ENCODE measurements at places on chromosomes 3 and 15. TPM values are rescaled to one million over a fixed set of nuclear protein-coding genes. Genes with fewer than 3 reads are reported as not detected.

DNA sequence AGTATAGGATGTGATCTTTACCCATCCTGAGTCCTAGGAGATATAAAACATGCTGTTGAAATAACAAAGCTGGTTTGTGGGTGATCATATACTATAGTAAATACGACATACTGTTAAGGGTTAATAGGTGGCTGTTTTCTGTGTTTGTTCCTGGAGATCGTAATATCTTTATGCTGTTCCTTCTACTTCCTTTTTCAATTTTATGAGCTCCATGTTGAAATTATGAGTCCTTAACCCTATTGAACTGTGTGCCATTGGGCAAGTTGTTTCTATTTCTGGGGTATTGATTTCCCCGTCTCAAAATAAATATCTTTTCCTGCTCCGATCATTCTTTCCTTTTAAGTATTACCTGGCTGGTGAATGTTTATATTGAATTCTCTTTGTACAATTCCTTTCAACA is 115.1 kb downstream of the LPP start:
- no peaks in the 10 kb centered on the region for H3K27me3 ChIP-seq
- H3K27ac ChIP-seq, result peak overlapping the region; percentile 87
- H3K4me1 ChIP-seq, result no peaks in the 10 kb centered on the region
- no peak overlapping the region for H3K4me3 ChIP-seq
- no peak for DNase-seq

- no peaks in the 10 kb centered on the region for H3K27me3 ChIP-seq
- no peaks in the 10 kb centered on the region for H3K36me3 ChIP-seq
- no peak overlapping the region for H3K4me3 ChIP-seq
- no peaks in the 10 kb centered on the region for H3K4me1 ChIP-seq
- DNase-seq, result no peak
These were observed 12.3 kb downstream of the ABTB1 start for GRCh38 chr3:127684871-127685707.

DNA sequence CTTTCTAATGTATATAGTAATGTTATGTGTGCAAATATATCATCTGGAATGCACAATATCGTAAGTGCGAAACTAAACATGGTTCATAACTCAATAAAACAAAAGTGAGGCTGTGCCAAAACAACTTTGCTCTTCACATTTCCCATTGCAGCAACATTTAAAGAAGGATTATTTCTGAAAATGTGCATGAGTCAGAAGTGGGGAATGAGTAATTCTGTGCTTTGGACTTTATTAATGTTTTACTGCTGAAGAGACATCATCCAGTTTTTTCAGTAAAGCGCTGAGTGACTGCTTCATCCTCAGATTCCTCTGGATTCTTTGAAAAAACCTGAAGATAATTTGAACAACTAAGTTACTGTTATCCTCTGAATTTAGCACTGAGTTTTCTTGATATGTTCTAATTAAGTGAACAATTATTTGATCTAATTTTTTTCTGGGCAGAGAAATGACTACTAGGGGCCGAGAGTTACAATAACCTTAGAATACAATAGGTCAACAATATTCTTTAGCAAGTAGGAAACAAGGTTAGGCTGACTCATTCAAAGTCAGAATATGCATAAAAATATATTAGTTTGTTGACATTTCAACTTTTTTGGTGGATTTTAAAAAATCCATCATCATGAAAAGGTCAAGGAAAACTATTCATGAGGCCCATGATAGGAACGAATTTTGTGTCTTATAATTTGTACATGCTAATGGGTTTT is 20.0 kb upstream of the PLCL2 start:
- no peak overlapping the region for H3K27ac ChIP-seq
- H3K36me3 ChIP-seq, result no peaks in the 10 kb centered on the region
- no peak overlapping the region for H3K4me3 ChIP-seq
- DNase-seq, result no peak
- H3K4me1 ChIP-seq, result no peaks in the 10 kb centered on the region

- no peak for DNase-seq
- no peaks in the 10 kb centered on the region for H3K27me3 ChIP-seq
- no peak overlapping the region for H3K27ac ChIP-seq
- no peaks in the 10 kb centered on the region for H3K36me3 ChIP-seq
- no peak overlapping the region for H3K4me3 ChIP-seq
- H3K4me1 ChIP-seq, result no peaks in the 10 kb centered on the region
These were observed 27.7 kb upstream of the VPS33B start for GRCh38 chr15:91050128-91050455.

- H3K4me1 ChIP-seq, result no peaks in the 10 kb centered on the region
- H3K4me3 ChIP-seq, result no peak overlapping the region
- no peaks in the 10 kb centered on the region for H3K27me3 ChIP-seq
- peaks cover 69% of the 10 kb centered on the region for H3K36me3 ChIP-seq
- H3K27ac ChIP-seq, result no peak overlapping the region
These were observed 41.8 kb downstream of the AQR start for GRCh38 chr15:34927726-34928125.

DNA sequence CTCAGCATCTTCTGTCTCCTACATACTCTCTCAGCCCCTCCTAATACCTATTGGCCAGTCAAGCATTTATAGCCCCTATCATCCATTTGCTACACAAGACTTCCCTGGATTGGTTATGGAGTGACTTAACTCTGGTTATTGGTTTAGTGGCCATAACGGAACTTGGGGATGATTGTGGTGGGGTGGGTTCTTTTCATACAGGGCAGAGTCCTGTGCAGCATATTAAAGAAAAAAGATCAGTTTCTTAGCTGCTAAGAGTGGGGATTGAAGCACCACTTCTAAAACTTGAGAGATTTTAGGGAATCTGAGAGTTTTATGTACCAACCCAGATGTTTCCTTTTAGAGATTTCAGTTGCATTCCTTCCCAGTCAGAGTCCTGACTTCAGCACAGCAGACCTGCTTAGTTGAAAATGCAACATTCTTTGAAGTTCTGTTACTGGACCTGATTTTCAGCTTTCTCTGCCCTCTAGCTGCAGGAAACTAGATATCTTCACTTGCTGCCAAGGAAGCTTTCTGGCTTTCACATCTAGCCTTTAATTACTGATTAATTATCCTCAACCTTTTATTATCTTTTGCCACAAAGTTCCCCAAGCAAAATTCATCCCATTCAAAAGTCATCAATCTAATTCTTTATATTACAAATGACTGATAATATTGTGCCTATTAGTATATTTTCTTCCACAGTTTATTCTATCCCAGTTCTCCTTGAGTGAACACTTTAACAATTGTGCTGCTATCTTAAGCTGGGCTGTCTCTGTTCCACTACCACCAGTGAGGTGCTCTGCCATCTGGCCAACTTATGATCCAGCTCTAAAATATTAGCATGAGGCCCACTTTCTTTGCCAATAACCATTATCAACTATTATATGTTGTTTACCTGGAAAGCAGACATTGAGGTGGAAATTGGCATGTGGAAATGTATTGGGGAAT is 906.0 kb upstream of the ALCAM start:
- H3K27me3 ChIP-seq, result no peaks in the 10 kb centered on the region
- no peak for DNase-seq
- no peak overlapping the region for H3K27ac ChIP-seq
- no peak overlapping the region for H3K4me3 ChIP-seq
- H3K4me1 ChIP-seq, result no peaks in the 10 kb centered on the region
- H3K36me3 ChIP-seq, result no peaks in the 10 kb centered on the region

DNA sequence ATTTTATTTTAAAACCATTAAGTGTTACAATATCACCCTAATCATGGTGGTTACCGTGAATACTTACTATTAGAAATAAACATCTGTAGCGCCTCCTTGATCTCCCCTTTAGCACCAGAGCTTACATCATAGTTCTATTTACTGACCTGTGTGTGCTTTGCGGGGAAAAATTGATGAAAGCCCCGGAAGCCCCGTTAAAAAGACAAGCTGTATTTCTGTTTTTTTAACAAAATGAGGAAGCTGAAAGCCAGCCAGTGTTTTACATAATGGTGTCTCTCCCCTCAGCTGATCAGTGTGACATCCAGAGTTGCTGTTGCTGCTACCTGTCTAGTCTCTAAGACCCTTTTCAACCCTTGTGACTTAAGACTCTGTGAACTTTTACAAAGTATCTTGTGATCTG is 100.8 kb downstream of the OPA1 start:
- no peak overlapping the region for H3K4me3 ChIP-seq
- peaks cover 17% of the 10 kb centered on the region for H3K36me3 ChIP-seq
- H3K27me3 ChIP-seq, result no peaks in the 10 kb centered on the region

GRCh38 chr15:80768158-80768557 is 11.0 kb upstream of the CEMIP start:
- no peaks in the 10 kb centered on the region for H3K36me3 ChIP-seq
- H3K4me1 ChIP-seq, result no peaks in the 10 kb centered on the region
- H3K27ac ChIP-seq, result no peak overlapping the region

GRCh38 chr3:136544532-136544931 is 207.6 kb downstream of the STAG1 start:
- H3K4me1 ChIP-seq, result no peaks in the 10 kb centered on the region
- no peak overlapping the region for H3K27ac ChIP-seq
- no peaks in the 10 kb centered on the region for H3K27me3 ChIP-seq
- no peak for DNase-seq

- H3K27ac ChIP-seq, result peak overlapping the region; percentile 67
- no peaks in the 10 kb centered on the region for H3K36me3 ChIP-seq
- no peak for DNase-seq
- no peaks in the 10 kb centered on the region for H3K4me1 ChIP-seq
These were observed 82.5 kb downstream of the AGBL1 start for GRCh38 chr15:86162172-86162591.

- DNase-seq, result no peak
- no peaks in the 10 kb centered on the region for H3K36me3 ChIP-seq
- H3K27me3 ChIP-seq, result no peaks in the 10 kb centered on the region
- H3K27ac ChIP-seq, result no peak overlapping the region
- no peaks in the 10 kb centered on the region for H3K4me1 ChIP-seq
- no peak overlapping the region for H3K4me3 ChIP-seq
These were observed 91.7 kb downstream of the NPTN start for GRCh38 chr15:73541479-73541878.

GRCh38 chr3:54931182-54931581 is 3.3 kb upstream of the LRTM1 start:
- no peak overlapping the region for H3K27ac ChIP-seq
- H3K4me3 ChIP-seq, result no peak overlapping the region
- no peaks in the 10 kb centered on the region for H3K36me3 ChIP-seq
- H3K27me3 ChIP-seq, result no peaks in the 10 kb centered on the region
- H3K4me1 ChIP-seq, result peaks cover 6% of the 10 kb centered on the region

DNA sequence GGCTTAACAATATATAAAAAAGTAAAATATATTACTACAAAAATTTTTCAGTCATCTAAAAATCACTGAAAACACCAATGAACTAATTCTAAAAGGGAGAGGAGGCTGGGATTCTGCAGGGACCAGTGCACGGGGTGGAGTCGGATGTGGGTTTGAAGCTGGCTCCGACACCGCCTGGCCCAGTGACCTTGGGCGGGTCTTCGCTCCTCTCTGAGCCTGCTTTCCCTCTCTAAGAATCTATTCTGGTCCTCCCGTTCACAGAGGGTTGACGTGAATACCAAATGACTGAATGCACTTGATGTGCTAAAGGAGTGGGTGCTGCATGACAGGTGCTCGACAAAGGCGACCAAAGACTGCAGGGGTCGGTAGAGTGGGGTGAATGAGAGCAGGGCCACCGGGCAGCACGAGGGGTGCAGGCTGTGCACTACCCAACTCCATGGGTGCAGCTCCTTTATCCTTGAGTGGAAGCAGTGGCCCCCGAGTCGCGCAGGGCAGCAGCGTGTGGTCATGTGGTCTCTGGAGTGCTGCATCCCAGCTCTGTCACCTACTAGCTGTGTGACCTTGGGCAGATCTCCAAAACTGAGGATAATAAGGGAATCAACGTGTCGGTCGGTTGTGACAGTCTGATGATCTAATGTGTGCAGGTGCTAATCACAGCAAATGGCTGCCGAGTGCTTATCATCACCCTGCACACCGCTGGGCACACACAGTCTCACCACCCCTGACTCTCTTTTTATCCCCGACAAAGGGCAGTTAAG is 8.6 kb upstream of the IQSEC1 start:
- DNase-seq, result no peak
- H3K27me3 ChIP-seq, result no peaks in the 10 kb centered on the region
- H3K36me3 ChIP-seq, result no peaks in the 10 kb centered on the region
- H3K4me3 ChIP-seq, result no peak overlapping the region

GRCh38 chr3:157475921-157476414 is 27.2 kb downstream of the VEPH1 start:
- no peak overlapping the region for H3K4me3 ChIP-seq
- no peaks in the 10 kb centered on the region for H3K4me1 ChIP-seq
- DNase-seq, result no peak
- no peaks in the 10 kb centered on the region for H3K27me3 ChIP-seq
- H3K27ac ChIP-seq, result no peak overlapping the region

DNA sequence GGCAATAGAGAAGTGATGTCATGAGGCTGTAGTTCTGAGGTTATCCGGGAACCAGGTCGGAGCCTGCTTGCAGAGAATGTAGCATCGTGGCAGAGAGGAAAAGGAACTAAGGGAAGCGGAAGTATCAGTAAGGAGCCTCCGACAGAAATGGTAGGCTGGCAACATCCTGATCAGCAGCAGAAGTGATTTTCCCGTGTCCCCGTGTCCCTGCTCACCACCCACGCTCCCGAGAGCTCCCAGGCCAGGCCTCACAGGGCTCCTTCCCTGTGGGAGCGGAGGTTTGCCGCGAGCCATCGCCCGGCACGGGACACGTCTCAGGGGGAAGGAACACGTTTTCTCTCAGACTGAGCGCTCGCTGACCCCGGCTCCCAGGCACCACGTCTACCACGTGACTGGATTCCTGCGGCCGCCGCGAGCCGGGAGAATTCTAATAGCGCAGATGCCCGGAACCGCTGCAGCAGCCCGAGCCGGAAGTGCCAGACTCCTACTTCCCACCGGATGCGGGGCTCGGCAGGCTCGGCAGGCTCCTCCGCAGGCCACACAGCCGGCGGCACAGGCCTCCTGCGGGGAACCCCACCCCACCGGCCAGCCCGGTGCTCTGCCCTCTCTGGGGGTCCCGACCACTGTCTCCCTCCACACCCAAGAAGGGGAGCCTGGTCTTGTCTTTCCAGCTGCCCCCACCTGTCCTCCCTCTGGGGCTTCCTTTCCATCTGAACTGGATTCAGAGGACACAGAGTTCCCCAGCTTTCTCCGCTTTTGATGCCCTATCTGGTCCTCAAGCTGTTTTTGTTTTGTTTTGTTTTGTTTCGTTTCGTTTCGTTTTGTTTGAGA is 99.3 kb downstream of the BDH1 start:
- DNase-seq, result peak; percentile 93
- H3K4me1 ChIP-seq, result no peaks in the 10 kb centered on the region
- H3K27ac ChIP-seq, result peak overlapping the region; percentile 76
- H3K27me3 ChIP-seq, result no peaks in the 10 kb centered on the region

P2RY1 gene
- total RNA-seq, result 3.1 TPM

PLSCR5 gene
- total RNA-seq, result not detected

KBTBD12 gene
- 1.5 TPM for total RNA-seq

CISH gene
- 4.7 TPM for total RNA-seq

ATP13A3 gene
- 284 TPM for total RNA-seq

LRRC34 gene
- 3.3 TPM for total RNA-seq

TMCO5A gene
- total RNA-seq, result not detected

DUOXA2 gene
- total RNA-seq, result not detected

ROPN1 gene
- total RNA-seq, result not detected

CHRM5 gene
- not detected for total RNA-seq

ANKRD63 gene
- 0.44 TPM for total RNA-seq
